K562 (cell line): ENCODE measurements at places on chromosomes 13 and 19. TPM values are rescaled to one million over a fixed set of nuclear protein-coding genes. Genes with fewer than 3 reads are reported as not detected.

GRCh38 chr13:36920616-36921185, 663 bp upstream of the SMAD9 start:
- no peak for DNase-seq
- H3K36me3 ChIP-seq: no peaks in the 10 kb centered on the region
- H3K27ac ChIP-seq: no peak overlapping the region
- H3K27me3 ChIP-seq: peaks cover 34% of the 10 kb centered on the region
- no peak overlapping the region for H3K4me3 ChIP-seq
- no peaks in the 10 kb centered on the region for H3K4me1 ChIP-seq

DNA sequence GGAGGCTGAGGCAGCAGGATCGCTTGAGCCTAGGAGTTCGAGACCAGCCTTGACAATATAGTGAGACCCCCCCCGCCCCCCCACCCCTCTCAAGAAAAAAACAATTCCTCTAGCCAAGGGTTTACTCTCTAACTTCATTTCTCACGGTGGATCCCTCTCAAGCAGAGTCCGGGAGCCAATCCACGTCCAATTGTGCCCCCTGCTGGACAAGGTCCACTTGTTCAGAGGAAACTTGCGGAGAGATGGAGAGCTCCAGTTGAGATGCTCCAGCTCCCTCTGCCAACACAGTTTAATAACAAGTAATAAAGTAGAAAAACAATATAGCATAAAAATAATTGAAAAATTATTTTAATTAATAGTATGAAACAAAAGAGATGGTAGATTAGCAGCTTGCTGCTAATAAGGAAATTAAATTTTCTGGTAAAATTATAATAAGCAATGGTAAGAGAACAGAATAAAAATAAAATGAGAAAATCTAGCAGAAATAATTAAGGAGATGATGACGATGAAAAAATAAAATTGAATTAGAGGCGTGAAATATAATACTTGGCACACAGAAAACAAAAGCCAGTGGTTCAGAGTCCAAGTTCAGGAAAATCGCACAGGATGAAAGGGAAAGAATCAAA, 14.5 kb upstream of the SIGLEC14 start:
- DNase-seq: peak; percentile 81
- H3K36me3 ChIP-seq: no peaks in the 10 kb centered on the region
- no peaks in the 10 kb centered on the region for H3K27me3 ChIP-seq
- peaks cover 2% of the 10 kb centered on the region; the same call in 2 of the 3 replicates for H3K4me1 ChIP-seq
- no peak overlapping the region for H3K4me3 ChIP-seq
- no peak overlapping the region for H3K27ac ChIP-seq

DNA sequence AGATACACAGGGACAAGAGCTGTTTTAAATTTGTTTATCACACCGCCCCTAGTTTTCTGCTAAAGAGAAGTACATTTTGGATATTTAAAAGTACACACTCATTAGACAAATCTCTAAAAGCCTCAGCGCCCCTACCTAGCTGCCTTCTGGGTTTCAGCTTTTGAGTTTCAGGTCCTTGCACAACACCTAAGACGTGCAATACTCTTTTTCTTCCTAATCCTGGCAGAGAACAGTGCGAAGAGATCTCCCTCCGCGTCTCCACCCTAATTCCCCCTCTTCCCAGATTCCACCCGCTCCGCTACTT, 421 bp upstream of the KLF5 start:
- no peaks in the 10 kb centered on the region for H3K36me3 ChIP-seq
- H3K4me3 ChIP-seq: peak overlapping the region; percentile 45; the same call in 1 of the 2 replicates
- no peak for DNase-seq
- peaks cover 3% of the 10 kb centered on the region; the same call in 2 of the 3 replicates for H3K4me1 ChIP-seq
- peaks cover 5% of the 10 kb centered on the region for H3K27me3 ChIP-seq
- H3K27ac ChIP-seq: no peak overlapping the region

DNA sequence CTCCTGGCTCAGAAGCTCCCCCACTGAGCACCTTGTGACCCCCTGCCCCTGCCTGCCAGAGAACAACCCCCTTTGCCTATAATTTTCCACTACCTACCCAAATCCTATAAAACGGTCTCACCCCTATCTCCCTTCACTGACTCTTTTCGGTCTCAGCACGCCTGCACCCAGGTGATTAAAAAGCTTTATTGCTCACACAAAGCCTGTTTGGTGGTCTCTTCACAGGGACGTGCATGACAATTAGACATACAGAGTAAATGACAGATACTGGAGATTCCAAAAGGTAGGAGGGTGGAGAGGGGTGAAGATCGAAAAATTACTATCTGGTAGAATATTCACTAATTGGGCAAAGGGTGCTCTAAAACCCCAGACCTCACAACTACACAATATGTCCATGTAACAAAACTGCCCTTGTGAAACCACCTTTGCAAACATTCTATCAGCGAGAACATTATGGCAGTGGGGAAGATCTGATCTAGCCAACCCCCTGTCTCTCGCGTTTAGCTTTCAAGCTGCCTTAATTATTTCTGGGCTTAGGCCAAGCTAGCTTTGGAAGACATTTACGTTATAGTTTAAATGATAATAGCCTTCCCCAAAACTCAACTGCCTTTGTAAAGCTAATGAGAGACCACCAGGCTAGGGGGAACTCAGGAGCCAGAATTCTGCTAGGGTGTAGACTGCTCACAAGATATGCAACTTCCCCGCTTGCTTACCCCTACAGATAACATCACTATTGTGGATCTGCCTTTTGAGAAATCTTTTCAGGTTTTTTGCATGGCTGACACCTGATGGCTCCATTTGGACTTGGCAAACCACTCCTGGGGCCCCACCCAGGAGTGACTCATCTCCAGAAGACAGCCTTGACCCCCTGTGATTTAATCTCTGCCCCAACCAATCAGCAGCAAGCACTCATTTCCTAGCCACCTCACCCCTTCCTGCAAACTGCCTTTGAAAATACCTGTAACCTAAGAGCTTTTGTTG, 1534.0 kb upstream of the SPRY2 start:
- no peak overlapping the region for H3K27ac ChIP-seq
- DNase-seq: no peak
- no peaks in the 10 kb centered on the region for H3K27me3 ChIP-seq
- no peaks in the 10 kb centered on the region for H3K4me1 ChIP-seq
- H3K36me3 ChIP-seq: no peaks in the 10 kb centered on the region

- H3K36me3 ChIP-seq: peaks cover 9% of the 10 kb centered on the region; the same call in 1 of the 3 replicates
- H3K4me3 ChIP-seq: no peak overlapping the region
These were observed 9.6 kb upstream of the TIMM44 start for GRCh38 chr19:7953060-7953459.

- no peaks in the 10 kb centered on the region for H3K4me1 ChIP-seq
- H3K27me3 ChIP-seq: peaks cover 4% of the 10 kb centered on the region; the same call in 1 of the 2 replicates
- H3K4me3 ChIP-seq: no peak overlapping the region
- no peak for DNase-seq
- H3K36me3 ChIP-seq: no peaks in the 10 kb centered on the region
- no peak overlapping the region for H3K27ac ChIP-seq
These were observed 36.9 kb downstream of the PABPC3 start for GRCh38 chr13:25132751-25133390.

- H3K4me3 ChIP-seq: peak overlapping the region; percentile 19; the same call in 1 of the 2 replicates
- H3K36me3 ChIP-seq: peaks cover 46% of the 10 kb centered on the region; the same call in 2 of the 3 replicates
- peak overlapping the region; percentile 88 for H3K27ac ChIP-seq
- H3K4me1 ChIP-seq: peaks cover 15% of the 10 kb centered on the region
- no peak for DNase-seq
- no peaks in the 10 kb centered on the region for H3K27me3 ChIP-seq
These were observed 2.9 kb upstream of the DCUN1D2 start for GRCh38 chr13:113493315-113493951.

DNA sequence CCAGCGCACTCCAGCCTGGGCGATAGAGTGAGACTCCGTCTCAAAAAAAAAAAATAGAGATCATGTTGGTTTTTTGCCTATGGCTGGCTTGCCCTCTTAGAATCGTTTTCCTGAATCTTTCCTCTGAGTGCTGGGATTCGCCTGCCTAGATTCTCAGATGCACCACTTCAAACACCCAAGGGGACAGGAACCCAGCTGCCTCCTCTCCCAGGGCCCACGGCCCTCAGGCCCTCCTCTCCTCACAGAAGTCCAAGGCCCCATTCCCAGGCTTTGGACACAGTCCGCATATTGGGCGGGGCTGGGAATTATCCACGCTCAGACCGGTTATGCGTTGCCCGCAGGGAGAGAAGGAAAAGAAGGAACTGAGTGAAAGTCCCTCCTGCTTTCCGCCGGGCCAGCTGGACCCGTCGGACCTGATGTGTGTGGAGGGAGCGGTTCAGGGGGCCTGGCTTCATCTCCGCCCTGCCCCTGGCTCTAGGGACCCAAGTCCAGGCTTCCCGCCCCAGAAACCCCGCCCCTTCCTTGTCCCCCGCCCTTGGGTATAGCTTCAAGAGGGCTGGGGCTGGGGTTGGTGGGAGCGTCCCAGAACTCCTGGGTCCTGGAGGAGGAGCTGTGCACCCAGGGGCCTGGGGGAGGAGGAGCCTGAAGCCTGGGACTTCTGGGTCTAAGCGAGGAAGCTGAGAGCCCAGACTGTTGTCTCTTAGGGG, 5.8 kb downstream of the PPFIA3 start:
- no peak for DNase-seq
- no peak overlapping the region for H3K27ac ChIP-seq
- H3K27me3 ChIP-seq: no peaks in the 10 kb centered on the region
- H3K4me1 ChIP-seq: peaks cover 16% of the 10 kb centered on the region
- H3K36me3 ChIP-seq: peaks cover 4% of the 10 kb centered on the region; the same call in 2 of the 3 replicates
- no peak overlapping the region for H3K4me3 ChIP-seq

- no peak overlapping the region for H3K4me3 ChIP-seq
- no peak for DNase-seq
- H3K27ac ChIP-seq: no peak overlapping the region
- peaks cover 28% of the 10 kb centered on the region; the same call in 2 of the 3 replicates for H3K36me3 ChIP-seq
These were observed 7.1 kb downstream of the DNASE2 start for GRCh38 chr19:12873891-12874745.

DNA sequence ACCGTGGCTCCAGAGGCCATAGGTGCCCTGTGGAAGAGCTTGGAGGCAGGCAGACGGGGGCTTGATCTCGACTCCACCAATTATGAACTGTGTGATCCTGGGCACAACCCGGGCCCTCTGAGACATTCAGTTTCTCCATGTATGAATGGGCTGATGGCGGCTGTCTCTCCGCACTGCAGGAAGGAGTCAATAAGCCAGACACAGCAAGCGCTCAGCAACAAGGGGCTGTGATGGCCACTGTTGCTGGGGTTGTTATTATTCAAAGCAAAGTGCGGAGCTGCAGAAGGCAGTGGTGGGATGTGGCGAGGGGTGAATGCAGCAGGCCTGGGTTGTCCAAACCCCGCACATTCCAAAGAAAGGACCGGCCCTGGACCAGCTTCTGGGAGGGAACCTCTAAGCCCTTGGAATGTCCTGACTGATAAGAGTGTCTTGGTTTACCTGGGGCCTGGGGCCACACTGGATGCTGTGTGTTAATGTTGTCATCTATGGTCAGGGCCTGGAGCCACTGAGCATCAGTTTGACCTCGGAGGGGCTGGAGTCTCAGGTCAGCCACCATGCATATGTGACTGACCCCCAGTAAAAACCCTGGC, 8.3 kb downstream of the TMEM143 start:
- H3K4me1 ChIP-seq: peaks cover 13% of the 10 kb centered on the region
- peak overlapping the region; percentile 30; the same call in 1 of the 3 replicates for H3K27ac ChIP-seq
- H3K36me3 ChIP-seq: no peaks in the 10 kb centered on the region
- H3K27me3 ChIP-seq: no peaks in the 10 kb centered on the region
- no peak for DNase-seq
- H3K4me3 ChIP-seq: no peak overlapping the region

- peaks cover 31% of the 10 kb centered on the region; the same call in 2 of the 3 replicates for H3K36me3 ChIP-seq
- DNase-seq: peak; percentile 95
- peak within 1 kb of the TSS; percentile 61 for H3K4me3 ChIP-seq
- no peaks in the 10 kb centered on the region for H3K27me3 ChIP-seq
- peak within 1 kb of the TSS; percentile 96 for H3K27ac ChIP-seq
These were observed at the start of gene LSR for GRCh38 chr19:35248310-35249145. Gene LSR (plus strand): TSS chr19:35249002. CDS start chr19:35249023, 21 bp downstream.

DNA sequence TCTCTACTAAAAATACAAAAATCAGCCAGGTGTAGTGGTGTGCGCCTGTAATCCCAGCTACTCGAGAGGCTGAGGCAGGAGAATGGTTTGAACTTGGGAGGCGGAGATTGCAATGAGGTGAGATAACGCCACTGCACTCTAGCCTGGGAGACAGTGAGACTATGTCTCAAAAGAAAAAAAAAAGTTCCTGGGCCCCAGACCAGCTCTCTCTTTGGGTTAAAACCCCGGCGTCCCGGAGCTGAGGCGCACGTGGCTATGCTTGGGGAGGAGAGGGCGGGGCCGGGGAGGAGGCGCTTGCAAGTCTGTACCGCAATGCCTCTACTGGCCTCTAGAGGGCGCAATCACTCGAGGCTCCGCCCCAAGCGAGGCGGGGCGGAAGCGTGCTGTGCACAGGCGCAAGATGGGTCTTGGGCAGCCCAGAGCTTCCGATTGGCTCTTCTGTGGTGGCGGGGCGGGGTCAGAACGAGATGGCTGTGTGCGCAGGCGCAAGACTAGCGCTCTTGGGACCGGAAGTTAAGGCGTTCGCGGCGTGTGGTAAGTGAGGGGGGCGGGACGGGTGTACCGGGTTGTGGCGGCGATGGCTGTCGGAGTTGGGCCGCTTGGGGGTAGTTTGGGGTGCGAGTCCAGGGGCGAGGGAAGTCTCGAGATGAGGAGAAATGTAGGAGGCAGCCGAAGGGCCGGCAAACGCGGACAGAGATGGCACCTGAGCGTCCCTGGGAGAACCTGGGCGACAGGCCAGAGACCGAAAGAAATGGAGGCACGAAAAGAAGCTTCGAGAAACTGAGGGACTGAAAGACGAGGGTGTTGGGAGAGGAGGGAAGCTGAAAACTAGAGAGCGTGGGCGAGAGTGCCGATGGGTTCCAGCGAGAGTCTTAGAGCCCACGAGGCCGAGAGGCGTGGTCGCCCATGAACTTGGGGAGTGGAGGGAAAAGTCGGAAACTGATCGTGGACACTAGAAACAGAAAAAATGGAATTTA, at the start of gene DHX34:
DHX34 (plus strand) TSS at position 497 of the 977 bp plus-strand sequence. CDS start 3,716 bp downstream, outside the sequence.
- H3K36me3 ChIP-seq: peaks cover 33% of the 10 kb centered on the region; the same call in 2 of the 3 replicates
- H3K27ac ChIP-seq: peak within 1 kb of the TSS; percentile 82
- peak; percentile 100 for DNase-seq
- peak within 1 kb of the TSS; percentile 77 for H3K4me3 ChIP-seq

- peak overlapping the region; percentile 6; the same call in 1 of the 2 replicates for H3K4me3 ChIP-seq
- H3K36me3 ChIP-seq: peaks cover 30% of the 10 kb centered on the region
- peaks cover 36% of the 10 kb centered on the region for H3K4me1 ChIP-seq
- no peaks in the 10 kb centered on the region for H3K27me3 ChIP-seq
- H3K27ac ChIP-seq: peak overlapping the region; percentile 98
These were observed 6.4 kb downstream of the LYL1 start for GRCh38 chr19:13095934-13096927.

Gene ELSPBP1
- not detected in 2 replicates for total RNA-seq

Gene LGALS14
- total RNA-seq: not detected in 2 replicates

Gene CCNA1
- not detected in 2 replicates for total RNA-seq

Gene KIRREL2
- 0.09 and 0.16 TPM in 2 replicates for total RNA-seq

Gene OR7A5
- total RNA-seq: not detected in 2 replicates

Gene CDX2
- 0.04 and 0.11 TPM in 2 replicates for total RNA-seq

Gene IGFL1
- not detected in 2 replicates for total RNA-seq

Gene LGALS16
- not detected in 2 replicates for total RNA-seq
